ENCODE measurements at places on chromosomes 4 and X.
A peak's percentile ranks its signal among the peaks of the same experiment; 100 is the strongest.

- DNase-seq = peak; percentile 38
Observed at GRCh38 chrX:47380268-47380667, 9.9 kb downstream of the ZNF157 start.

DNA sequence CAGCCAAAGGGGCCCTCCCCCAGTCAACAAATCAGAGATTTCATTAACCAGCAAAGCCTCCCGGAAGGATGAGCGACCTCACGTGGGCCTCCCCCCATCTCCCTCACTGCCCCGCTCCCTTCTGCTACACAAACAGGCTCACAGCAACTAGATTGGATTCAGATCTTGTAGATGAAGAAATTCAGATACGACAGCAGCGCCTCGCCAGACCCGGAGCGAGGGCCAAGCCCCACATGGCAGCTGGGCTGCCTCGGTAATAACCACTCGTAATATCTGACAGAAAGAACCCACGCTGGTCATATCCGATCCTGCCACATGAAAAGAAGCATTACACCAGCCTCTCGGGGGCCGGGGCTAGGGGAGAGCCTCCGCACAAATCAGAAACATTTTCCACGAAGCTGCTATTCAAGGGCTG, 581.3 kb downstream of the BCOR start:
- no peak for DNase-seq

GRCh38 chrX:115058276-115058675, 40.9 kb upstream of the IL13RA2 start:
- no peak for DNase-seq

DNA sequence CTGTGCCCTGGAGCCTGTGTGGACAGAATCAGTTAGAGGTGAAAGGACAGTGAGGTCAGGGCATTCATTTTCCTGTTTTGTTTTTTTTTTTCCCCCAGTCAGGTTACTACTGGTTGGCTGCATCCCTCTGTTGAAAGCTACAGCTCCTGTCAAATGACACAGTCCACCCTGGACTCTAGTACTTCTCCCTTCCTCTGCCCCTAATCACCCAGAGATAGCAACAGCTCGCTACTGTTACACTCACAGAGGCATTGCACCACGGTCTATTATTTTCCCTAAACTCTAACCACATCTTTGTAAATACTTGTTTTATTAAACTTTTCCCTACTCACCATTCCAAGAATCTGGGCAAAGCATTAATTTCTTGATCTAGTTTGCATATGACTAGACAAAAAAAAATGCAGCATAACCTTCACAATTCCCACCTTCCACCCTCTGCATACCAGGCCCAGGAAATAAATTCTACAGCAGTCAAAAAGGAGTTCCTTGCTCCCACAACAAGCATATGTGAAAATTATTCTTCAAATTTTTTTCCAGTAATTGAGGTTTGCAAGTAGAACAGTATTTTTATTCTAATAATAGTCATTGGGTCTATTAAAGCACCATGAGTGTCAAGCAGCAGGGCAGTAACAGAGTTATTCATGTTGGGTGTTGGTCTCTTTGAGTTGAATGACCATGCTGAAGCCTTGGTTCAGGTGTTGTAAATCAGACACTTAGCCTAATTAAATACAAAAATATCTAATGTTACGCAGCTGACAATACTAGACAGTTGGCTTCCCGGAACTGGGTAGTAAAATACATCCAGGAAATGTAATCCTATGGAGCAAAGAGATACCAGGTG, 329.2 kb downstream of the INPP4B start:
- no peak for DNase-seq

- DNase-seq = no peak
Observed at GRCh38 chr4:75007891-75008290, 75.0 kb downstream of the PARM1 start.

- DNase-seq = no peak
Observed at GRCh38 chr4:185399466-185399865, 2.8 kb downstream of the ANKRD37 start.

- no peak for DNase-seq
Observed at GRCh38 chr4:177713454-177713853, 271.2 kb upstream of the AGA start.

- DNase-seq = peak; percentile 49
Observed at GRCh38 chrX:100363896-100364295, 46.2 kb downstream of the PCDH19 start.

GRCh38 chr4:88035292-88035691, 27.9 kb downstream of the PKD2 start:
- no peak for DNase-seq
